CD4-positive, alpha-beta T cell treated with Interleukin-21 for 1 hour (primary cell): ENCODE measurements at places on chromosomes 16 and 17.

- no peak for DNase-seq
Measured at GRCh38 chr17:54920819-54921218, 20.2 kb downstream of the TOM1L1 start.

GRCh38 chr16:66223176-66223780 lies 143.2 kb upstream of the CDH5 start:
- no peak for DNase-seq

DNA sequence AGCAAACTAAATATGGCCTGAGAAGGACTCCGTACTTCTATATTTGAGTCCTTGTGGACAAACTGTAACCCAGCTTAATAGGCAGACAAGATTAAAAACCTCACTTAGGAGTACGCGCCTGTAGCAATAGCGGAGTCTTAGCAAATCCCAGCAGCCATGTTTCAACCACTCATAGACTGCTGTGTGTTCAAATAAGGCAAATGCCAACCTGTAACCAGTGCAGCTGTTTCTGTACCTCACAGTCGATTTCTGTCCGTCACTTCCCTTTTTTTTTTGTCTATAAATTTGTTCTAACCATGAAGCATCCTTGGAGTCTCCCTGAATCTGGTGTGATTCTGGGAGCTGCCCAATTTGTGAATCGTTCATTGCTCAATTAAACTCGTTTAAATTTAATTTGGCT lies 30.2 kb downstream of the TANC2 start:
- no peak for DNase-seq

- DNase-seq = no peak
Measured at GRCh38 chr17:27748360-27748825, 51.9 kb downstream of the NOS2 start.

DNA sequence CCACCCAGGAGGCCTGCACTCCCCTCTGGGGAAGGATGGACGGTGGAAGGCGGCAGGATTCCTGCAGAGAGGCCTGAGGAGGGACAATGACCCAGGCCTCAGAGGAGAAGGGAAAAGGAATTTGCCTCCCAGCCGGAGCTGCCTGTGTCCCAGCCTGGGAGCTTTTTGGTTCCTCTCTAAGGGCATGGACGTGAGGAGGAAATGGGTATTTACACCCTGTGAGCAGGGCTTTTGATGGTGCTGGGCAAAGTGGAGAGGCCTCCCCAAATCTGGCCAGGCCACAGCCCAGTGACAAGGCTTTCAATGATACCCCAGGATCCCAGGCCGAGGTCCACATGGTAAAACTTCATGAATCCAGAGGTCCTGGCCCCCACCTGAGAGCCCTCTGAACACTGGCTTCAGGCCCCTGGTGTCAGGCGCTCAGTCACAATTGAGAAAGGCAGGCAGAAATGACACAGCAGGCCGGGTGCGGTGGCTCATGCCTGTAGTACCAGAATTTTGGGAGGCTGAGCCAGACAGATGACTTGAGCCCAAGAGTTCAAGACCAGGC lies 56.0 kb upstream of the DOC2B start:
- no peak for DNase-seq

- DNase-seq = no peak
Measured at GRCh38 chr16:67039260-67040020, 10.5 kb downstream of the CBFB start.

DNA sequence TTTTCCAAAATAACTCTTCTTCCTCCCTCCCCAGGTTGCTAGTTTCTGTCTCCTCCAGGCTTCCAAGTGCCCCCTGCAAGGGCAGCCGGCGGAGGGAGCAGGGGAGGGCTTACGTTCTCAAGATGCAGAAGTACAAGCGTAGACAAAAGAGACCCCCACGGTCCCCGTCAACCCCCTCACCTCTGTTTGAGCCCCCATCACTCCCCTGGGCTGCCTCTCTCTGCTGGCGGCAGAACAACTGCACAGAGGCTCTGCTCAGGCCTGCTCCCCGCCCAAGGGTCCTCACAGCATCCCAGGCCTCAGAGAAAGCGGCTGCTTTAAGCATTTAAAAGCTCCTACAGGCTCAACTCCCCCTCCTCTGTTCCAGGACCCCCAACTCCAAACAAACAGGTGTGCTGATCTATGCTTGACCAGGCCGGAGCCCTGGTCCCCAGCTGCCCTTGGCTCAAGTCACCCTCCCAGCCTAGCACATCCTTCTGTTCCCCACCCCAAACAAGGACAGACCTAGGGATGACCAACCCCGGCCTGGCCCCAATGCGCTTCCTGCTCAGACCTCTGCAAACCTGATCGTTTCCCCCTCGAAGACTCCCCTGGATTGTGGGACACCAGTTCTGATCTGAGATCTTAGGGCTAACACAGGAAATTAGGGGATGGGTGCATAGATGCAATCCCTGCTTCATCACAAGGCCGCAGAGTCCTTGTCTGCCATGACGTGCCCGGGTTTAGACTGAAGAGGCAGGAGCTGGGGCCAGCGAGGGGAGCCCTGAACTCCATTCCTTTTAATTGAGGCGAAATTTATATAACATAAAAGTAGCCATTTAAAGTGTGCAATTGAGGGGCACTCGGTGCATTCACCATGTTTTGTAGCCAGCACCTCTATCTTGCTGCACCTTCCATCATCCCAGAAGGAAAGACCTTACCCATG lies 17.2 kb upstream of the RBFOX3 start:
- no peak for DNase-seq
